NCI-H2227 treated with DMSO at 0.1 percent for 48 hours (cell line): ENCODE measurements at places on chromosomes 6 and 20.

DNA sequence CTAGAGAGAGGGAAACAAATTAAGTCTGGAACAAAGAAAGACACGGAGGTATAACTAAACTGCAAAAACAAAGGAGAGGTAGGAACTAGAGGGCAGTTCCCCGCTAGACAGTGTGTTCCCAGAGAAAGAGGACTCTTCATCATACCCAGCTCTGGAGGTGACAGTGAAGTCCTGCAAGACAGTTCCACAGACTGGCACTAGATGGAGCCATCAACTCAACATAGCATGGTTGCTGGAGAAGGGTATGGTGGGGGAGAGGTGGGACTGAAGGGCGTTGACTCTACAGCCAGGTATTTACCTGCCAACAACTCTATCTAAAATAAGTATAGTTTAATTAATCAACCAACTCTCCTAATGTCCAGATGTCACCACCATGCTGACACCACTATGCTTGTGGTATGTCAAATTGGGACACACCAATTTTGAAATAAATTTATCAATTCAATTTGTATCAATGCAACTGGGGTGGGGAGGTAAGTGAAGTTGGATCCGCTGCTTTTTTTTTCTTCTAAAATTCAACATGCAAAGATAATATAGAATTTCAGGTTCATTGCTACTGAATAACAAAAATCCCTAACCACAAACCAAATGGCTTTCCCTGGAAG lies 9.7 kb downstream of the BACH2 start:
- DNase-seq = no peak

GRCh38 chr6:39051399-39052122 lies 3.0 kb downstream of the GLP1R start:
- DNase-seq = no peak

DNA sequence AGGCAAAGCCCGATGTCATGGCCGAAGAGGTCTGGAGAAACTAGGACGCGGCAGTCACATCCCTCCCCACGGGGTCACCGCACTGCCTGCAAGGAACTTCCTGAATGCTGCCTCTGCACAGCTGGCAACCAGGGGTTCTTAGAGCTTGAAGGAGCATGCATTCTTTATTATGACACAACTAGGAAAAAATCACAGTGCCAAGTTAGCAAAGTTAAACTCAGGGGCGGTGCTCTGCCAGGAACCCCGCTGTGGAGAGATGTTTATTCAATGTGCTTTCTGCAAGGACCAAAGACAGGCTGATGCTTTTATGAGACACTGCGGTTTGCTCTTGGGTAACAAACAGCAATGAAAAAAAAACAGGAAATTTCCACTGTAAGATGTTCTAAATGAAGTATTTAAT lies 287.3 kb upstream of the FOXQ1 start:
- DNase-seq = no peak

GRCh38 chr6:137332637-137333280 lies 113.6 kb upstream of the IFNGR1 start:
- no peak for DNase-seq

- no peak for DNase-seq
Observed at GRCh38 chr6:130865793-130866192, 38.6 kb downstream of the SMLR1 start.

DNA sequence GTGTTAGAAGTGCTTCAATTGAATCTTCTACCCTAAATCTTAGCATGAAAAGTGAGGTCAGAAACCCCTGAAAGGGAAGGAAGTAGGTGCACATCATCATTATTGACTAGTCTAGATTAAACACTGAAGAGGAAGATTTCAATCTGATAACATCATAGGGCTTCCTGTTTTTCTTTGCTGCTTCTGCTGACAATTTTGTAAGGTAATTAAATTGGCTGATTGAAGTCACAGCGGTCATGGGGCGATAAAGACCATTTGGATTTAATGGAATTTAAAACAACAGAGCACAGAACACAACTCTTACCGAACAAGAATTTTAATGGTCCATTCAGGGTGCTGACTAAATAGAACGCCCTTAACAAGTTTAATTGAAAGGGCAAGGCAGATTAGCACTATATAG lies 11.3 kb downstream of the GRIK2 start:
- no peak for DNase-seq

DNA sequence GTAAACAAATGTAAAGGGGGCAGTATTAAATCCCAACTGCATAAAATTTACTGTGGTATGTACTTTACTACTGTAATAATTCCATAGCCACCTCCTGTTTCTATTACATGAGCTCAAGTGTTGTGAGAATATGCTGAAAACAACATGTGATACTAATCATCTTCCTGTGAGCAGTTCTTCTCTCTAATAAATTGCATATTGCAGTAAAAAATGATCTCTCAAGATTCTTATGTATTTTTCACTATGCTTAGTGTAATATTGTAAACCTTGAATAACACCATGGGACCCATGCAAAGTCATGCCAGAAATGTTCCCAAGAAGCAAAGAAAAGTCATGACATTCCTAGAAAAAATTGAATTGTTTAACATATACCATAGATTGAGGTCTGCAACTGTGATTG lies 133.0 kb upstream of the ATXN1 start:
- no peak for DNase-seq

DNA sequence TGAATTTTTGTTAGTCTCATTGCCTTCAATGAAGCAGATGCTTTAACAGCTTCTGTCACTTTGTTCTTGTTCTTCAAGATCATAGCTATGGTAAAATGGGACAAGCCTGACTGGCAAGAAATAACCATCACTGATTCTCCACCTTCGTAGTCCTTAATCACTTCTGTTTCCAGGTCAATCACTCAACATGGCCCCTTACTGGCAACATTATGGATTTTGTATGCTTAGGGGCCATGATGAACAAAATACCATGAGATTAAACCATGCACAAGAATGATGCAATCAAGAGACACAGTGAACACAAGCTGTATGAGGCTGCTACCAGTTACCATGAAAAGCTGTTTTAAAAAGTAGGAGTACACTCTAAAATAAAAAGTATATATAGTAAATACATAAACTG lies 32.8 kb downstream of the ADNP start:
- DNase-seq = no peak

DNA sequence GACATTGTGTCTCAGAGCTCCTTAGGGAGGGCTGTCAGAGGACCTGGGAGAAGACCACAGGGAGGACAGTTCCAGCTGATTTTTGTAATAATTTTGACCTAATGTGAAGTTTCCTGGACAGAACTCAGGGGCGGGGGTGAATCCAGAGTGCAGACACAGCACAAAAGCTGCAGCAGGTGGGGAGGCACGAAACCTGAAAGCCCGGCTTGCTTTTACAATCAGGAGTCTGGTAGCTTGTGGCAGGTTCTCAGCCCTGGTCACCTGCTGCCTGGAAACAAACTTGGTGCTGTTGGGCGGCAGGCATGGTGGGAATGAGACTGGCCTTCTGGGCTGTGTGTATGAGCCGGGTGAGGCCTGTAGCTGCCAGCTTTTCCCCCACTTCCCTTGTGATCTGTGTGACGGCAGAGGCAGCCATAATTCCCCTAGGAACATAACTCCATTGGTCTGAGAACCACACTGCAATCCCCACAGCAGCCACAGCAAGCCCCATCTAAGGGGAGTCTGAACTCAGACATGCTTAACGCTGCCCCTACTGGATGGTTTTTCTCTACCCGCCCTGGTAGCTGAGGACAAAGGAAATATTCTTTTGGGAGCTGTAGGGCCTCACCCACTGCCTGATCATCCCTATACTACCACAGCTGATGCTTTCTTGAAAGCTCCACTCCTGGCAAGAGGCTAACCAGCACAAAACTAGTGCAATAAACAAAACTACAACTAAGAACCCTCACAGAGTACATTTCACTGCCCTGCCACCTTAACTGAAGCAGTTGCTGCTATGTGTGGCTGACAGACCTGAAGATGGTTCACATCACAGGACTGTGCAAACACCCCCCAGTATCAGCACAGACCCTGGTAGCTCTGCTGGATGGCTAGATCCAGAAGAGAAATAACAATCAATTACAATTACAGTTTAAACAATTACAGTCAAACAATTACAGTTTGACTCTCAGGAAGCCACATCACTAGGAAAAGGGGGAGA lies 1055.1 kb upstream of the GJE1 start:
- no peak for DNase-seq

GRCh38 chr6:104686550-104687175 lies 173.1 kb downstream of the HACE1 start:
- DNase-seq = peak; percentile 28

DNA sequence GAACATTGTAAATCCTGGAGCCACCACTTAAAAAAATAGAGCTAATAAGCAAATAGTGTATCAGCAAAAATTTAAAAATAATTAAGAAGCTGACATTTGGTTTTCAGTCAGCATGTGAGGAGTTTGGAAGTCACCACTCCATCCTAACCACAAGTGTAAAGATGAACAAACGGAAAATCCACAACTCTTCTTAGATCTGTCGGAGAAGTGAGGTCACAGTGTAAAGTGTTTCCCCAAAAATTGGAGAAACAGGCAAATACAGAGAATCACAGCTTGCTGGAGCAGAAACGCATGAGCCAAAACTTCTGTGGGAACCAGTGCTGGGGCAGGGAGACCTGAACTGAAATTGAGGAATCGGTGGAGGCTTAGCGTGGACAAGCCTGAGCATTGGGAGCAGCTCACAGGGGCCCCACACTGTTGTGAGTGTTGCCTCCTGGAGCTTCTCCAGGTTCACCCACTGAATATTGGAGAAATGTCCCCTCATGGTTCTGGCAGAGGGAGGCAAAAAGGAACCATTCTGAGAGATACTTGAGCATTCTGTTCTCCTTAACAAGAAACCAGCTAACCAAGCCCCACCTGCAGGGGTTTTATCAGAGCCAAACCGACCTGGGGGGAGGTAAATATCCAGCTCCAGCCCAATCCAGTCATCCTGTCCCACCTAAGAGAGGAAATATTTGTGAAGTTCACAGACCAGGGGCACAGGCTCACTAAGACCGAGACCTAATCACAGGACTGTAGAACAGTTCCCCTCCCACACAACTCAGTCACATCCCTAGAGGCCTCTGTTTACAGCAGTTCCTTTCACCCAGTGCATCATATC lies 192.0 kb downstream of the ERMARD start:
- no peak for DNase-seq
